ENCODE measurements at places on chromosomes 13 and 19.

DNA sequence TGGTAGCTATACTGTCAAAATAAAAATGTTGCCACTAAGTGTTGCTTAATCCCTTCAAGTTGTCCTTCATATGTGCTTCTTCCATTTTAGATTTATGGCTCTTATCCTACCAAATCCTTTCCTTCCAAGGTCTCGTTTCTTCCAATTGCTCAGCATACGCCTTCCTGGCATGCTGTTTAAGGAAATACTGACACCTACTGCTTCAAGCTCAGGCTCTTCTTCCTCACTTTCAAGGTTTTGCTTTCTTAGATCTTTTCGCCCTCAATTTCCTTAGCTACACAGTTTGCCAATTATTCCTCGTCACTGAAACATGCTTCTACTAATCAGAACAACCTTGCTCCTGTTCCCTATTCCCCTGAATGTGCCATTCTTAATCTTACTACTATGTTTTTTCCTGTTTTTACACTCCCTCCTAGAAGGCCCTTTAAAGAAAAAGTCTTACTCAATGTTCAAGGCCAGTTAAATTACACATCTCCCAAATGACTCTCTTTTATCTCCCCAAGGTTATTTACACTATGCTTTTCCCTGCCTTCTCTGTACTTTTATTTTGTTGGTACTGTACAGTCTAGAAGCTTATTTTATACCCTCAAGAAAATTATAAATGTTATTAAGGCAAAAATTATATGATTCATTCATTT, 343.1 kb downstream of the MZT1 start:
- DNase-seq = no peak

DNA sequence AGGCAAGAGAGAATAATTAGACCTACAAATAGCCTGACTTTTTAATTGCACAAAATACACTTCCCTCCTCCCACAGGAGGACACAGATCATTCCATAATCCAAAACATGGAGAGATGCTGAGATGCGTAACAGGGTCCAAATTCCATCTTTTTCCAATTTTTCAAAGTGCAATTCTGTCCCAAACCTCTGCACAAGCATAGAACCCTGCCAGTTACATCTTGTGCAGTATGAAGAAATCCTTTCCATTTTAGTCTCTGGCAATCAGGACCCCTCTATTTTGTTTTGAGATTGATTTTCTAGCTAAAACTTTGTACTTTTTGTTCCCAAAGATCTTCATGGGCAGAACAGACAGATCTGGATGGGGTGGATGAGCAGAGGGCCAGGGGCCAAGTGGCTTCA, 209.2 kb downstream of the B3GLCT start:
- DNase-seq = no peak

DNA sequence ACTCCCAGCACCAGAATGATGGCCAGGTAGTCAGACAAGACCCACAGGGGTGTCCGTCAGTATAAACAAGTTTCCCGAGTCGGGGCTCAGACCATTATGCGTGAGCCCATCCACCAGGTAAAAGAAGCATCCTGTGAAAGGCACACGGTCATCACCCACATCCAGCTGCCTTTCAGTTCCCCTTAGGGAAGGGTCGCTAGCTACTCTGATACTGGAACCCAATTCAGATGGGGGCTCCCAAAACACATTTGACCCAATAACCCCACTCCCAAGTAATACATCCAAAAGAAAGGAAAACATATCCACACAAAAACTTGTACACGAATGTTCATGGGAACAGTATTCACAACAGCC, 66.8 kb downstream of the STK24 start:
- no peak for DNase-seq

GRCh38 chr13:93730780-93731179, 504.2 kb downstream of the GPC6 start:
- DNase-seq = no peak

GRCh38 chr19:51040151-51040550, 5.3 kb upstream of the KLK12 start:
- DNase-seq = no peak

GRCh38 chr19:48634424-48635262, 2.5 kb downstream of the DBP start:
- DNase-seq = peak; percentile 90

- no peak for DNase-seq
These were observed 36.6 kb downstream of the CCDC169 start for GRCh38 chr13:36261011-36261410.

GRCh38 chr13:74683411-74683810, 549.2 kb upstream of the KLF12 start:
- DNase-seq = no peak

DNA sequence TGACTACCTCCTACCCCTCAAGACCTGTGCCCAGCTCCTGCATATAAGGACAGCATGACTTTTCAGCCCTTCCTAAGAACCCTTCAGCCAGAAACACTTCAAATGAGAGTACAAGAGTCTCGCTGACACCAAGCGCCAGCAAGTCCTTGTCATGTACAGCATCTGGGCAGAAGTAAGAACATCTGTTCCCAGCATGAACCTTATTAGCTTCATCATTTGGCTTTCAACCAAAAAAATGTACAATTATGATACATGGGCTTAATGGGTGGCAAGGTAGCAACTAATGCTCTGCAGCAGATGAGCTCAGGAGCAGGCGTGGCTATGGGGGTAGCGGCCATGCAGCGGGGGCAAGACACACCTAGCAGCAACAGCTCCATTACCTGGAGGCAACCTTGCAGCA, 487.6 kb downstream of the COG6 start:
- DNase-seq = no peak

DNA sequence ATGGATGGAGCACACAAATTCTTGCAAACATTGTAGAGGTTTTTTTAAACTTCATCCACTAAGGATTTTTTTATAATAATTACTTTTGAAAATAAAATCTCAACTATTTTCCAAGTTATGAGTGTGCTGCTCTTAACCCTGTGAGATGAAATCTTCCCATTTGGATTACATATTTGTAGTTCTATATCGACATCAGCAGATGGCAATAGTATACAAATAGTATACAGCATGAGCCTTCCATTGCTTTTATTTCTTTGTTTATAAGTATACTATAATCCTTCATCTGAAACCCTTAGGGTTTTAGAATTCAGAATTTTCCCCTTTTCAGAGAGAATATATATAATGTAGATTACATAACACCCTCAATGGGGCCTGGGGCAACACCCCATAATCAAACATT, 70.5 kb downstream of the GJA3 start:
- no peak for DNase-seq

DNA sequence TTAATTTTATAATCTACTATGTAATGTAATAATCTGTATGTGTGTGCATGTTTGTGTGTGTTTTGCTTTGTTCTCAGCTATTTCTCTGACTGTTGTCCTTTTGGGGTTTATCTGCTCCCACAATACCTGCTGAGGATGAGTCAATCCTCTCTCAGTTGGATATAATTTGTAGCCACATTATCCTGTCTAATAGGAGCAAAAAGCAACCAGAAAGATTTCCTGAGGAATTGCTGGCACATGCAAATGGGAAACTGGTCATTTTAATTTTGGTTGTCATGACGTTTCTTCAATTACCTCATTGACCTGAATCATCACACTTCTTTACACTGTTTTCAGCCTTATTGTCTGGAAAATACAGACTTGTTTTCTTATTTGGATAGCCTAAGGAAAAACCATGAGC, 488.4 kb downstream of the KLF5 start:
- DNase-seq = no peak

- DNase-seq = no peak
These were observed 53.1 kb downstream of the MICU2 start for GRCh38 chr13:21550918-21551317.

GRCh38 chr19:46463516-46463915, 7.8 kb downstream of the PNMA8A start:
- no peak for DNase-seq

GRCh38 chr19:5827891-5828660, 11.4 kb downstream of the FUT6 start:
- peak; percentile 75 for DNase-seq

- no peak for DNase-seq
These were observed 7.8 kb downstream of the FIZ1 start for GRCh38 chr19:55591555-55591954.

- no peak for DNase-seq
These were observed 33.4 kb upstream of the GPR183 start for GRCh38 chr13:99340638-99341037.

DNA sequence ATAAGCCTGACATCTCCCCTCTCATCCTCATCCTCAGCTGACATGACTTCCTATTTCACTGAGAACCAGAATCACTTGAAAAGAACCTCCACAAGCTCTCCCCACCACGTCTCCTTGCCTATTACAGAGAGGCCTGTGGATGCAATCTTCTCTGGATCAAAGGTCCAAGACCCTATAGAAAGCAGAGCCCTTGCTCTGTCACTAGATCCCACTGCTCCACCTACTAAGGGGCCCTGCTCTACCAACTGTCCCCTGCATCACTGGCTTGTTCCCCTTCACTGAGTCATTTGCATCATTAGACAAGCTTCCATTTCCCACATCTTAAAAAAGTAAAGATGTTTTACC, 40.8 kb downstream of the RCBTB2 start:
- DNase-seq = no peak

GRCh38 chr13:37014609-37015008, 14.0 kb downstream of the EXOSC8 start:
- DNase-seq = no peak

Data from DMS 273 treated with DMSO at 0.1 percent for 48 hours (cell line).